ENCODE measurements at places on chromosomes 1 and 21. TPM values are rescaled to one million over a fixed set of nuclear protein-coding genes. Genes with fewer than 3 reads are reported as not detected.
A peak's percentile ranks its signal among the peaks of the same experiment; 100 is the strongest.

DNA sequence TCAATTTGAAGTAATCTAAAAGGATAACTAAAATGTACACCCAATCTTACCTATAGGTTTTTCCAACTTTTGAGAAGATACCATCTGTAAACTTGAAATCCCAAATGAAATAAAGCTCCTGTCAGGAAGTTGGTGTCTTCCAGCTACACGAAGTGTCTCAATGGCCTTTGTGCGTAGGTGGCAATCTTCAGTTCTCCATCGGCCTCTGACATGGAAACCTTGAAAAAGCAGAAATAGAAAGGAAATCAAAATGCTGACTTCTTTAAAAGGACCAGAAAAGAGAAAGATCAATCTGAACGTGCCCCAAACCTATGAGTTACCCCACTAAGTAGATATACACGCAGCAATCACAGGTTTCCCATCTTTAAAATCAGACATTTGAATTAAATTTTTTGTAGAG is 10.0 kb downstream of the MKNK1 start:
- DNase-seq, result no peak

GRCh38 chr21:46207920-46208591 is 20.5 kb downstream of the LSS start:
- no peak for DNase-seq

- no peak for DNase-seq
These were observed 6.1 kb upstream of the ETNK2 start for GRCh38 chr1:204157962-204158361.

DNA sequence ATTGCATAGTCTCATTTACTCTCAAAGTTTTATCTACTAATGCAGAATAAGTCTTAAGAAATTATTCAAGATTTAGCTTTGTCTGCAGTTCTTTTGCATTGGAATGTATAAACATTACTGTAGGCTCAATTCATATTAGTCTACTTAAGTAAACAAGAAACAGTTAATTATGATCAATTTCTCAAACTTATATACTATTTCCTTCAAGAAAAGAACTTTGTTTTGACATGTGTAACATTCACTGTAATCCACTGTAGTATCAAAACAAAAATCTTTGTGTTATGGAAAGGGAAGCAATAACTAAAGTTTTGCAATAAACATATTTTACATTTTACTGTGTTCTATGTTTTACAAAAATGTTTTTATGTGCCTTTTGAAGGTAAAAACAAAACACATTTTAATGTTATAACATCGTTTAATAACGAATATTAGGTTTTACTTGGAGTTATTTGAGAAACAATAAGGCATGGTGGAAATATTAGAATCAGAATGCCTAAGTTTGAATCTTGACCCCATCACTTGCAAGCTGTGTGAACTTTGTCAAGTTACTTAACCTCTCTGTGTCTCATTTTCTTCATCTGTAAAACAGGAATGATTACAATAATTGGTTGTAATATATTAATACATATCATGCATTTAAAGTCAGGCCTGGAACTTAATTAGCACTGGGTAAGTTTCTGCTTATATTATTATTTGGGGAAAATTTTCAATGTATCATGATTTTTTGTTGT is 77.0 kb upstream of the DPH5 start:
- peak; percentile 38 for DNase-seq

DNA sequence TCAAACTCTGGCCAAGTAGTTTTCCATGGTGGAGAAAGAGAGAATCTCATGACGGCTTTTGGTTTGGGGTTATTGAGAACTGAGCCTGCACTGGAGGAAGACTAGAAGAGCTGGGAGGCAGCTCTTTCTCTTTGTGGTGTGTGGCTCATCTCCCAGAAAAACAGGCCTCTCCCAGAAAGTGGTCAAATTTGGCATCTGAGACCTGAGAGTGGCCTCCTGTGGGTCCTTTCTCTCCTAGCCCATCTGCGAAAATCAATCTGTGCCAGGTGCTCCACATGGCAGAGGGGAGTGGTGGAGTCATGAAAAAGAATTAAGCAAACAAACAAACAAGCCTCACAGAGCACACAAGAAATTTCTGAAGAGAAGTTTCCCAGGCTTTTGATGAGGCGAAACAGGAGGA is 305.0 kb downstream of the ST6GALNAC3 start:
- DNase-seq, result no peak

TSTD1 gene
- polyA plus RNA-seq, result 37.2 TPM

GRCh38 chr1:87501738-87502137 is 173.1 kb downstream of the LMO4 start:
- DNase-seq, result no peak

PPIAL4G gene
- polyA plus RNA-seq, result 0.07 TPM

TRIM45 gene
- polyA plus RNA-seq, result 18.3 TPM

AADACL4 gene
- not detected for polyA plus RNA-seq

GRCh38 chr1:219235903-219236481 is 62.3 kb downstream of the LYPLAL1 start:
- DNase-seq, result no peak

- DNase-seq, result no peak
These were observed 21.1 kb downstream of the TTC13 start for GRCh38 chr1:230957580-230957989.

SERINC2 gene
- 9.4 TPM for polyA plus RNA-seq

GRCh38 chr1:49435291-49435690 is 588.5 kb downstream of the AGBL4 start:
- no peak for DNase-seq

GRIK3 gene
- 1.00 TPM for polyA plus RNA-seq

MTFR1L gene
- 71.4 TPM for polyA plus RNA-seq

ELAPOR1 gene
- 10.6 TPM for polyA plus RNA-seq

GRCh38 chr1:31064111-31064717 is 1.3 kb downstream of the PUM1 start:
- peak; percentile 31 for DNase-seq

GRCh38 chr1:202967684-202968281 is 726 bp upstream of the CYB5R1 start:
- peak; percentile 17 for DNase-seq

DNA sequence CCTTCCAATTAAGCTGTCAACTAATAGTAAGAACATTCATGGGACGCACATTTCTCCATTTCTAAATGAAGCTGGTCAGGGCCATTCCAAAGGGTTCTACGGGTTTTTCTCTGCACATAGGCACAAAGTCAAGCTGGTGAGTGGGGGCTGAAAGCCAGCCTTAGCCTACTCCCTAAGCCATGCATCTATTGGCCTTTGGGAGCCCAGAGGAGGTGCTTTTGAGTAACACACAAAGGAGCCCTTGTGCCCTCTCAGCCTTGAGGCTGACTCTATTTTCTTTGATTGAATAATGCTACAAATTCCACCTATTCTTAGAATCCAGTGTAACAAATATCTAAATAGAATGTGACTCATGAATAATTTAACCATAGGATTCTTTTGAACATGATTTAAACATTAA is 73.6 kb downstream of the RGS13 start:
- DNase-seq, result no peak

GRCh38 chr1:222592171-222592570 is 2.4 kb upstream of the TAF1A start:
- no peak for DNase-seq

CD52 gene
- polyA plus RNA-seq, result 7.0 TPM

- peak; percentile 59 for DNase-seq
These were observed 14.5 kb upstream of the C1orf141 start for GRCh38 chr1:67149179-67149770.

PADI2 gene
- polyA plus RNA-seq, result 6.4 TPM

KRTAP6-1 gene
- polyA plus RNA-seq, result not detected

DNA sequence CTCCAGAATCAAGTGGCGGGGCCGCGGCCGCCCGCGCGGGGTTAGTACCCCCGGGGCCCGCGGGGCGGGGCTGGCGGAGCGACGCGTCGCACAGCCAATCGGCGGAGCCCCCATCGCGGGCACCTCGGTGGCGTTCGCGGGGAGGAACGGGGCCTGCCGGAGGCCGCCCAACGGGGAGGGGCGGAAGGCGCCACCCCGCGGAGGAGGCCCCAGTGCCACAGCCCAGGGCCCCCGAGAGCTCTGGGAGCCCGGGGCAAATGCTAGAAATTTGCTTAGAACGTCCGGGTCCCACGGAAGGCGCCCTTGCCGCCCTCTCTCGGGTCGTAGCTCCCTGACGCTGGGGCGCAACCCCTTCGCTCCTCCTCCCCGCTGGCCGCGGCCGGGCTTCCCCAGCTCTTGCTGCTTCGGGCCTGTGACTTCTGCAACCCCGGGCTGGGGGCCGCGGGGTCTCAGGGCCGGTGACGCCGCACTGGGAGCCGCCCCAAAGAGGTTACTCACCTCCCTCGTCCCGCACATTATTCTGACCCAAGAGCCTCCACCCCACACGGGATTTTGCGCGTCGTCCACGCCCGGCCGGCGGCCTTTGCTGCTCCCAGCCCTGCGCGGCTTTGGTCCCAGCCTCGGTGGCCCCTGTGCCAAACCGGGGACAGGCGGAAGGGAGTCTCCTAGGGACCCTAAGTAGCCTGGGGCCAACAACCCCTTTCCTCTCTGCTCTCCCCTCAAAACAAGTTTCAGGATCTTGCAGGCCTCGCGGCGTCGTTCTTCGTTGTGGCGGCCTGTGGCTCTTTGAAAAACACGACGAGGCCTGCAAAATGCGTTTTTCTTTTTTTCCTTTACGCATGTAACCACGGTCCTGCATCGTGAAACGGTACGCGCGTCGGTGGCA is at the start of gene RUNX3:
Gene RUNX3 (minus strand): TSS at position 17 of the 886 bp plus-strand sequence. CDS start 408 bp downstream, outside the sequence.
- no peak for DNase-seq

- DNase-seq, result no peak
These were observed 26.4 kb upstream of the IFNAR2 start for GRCh38 chr21:33203371-33203724.

DNA sequence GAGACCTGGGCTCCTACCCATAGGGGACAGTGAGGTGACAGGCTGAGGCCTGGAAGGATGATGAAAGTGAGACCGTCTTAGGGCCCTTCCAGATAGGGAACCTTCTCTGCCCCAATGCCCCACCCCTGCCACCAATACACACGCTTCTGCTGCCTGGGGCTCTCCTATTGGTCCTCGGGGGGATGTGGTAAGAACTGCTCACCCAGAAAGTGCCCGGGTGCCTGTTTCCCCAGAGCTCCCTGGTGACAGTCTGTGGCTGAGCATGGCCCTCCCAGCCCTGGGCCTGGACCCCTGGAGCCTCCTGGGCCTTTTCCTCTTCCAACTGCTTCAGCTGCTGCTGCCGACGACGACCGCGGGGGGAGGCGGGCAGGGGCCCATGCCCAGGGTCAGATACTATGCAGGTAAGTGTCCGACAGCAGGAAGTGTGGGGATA is 948 bp downstream of the SEMA4A start:
- no peak for DNase-seq

DNA sequence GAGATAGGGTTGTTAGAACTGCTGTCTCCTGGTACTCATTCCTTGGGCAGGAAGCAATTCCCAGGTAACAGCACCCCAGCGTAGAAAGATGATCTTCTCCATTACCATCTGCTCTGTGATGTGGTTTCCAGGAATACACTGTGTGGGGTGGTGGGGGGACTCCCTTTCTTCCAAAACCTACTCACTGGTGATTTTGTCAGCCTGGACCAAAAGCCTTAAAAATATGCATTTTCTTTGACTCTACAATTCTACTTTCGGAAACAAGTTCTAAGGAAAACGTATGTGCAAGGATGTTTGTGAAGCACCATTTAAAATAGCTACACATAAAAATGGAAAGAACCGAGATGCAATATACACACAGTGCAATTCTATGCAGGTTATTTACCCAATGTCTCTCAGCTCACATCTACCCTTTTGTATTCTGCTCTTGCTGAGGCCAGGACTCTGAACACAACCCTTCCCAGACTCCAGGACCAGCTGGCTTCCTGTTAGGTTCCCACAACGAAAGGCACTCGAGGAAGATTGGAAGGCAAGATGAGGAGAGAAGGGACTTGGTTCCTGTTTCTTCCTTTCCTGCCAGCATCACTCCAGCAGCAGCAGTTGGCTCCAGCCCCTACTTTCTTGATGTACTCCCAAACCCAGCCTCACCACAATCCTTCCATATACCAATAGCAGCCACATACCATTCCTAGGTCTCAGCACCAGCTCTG is 33.0 kb upstream of the GJB5 start:
- DNase-seq, result no peak

PRAMEF25 gene
- polyA plus RNA-seq, result not detected

DNA sequence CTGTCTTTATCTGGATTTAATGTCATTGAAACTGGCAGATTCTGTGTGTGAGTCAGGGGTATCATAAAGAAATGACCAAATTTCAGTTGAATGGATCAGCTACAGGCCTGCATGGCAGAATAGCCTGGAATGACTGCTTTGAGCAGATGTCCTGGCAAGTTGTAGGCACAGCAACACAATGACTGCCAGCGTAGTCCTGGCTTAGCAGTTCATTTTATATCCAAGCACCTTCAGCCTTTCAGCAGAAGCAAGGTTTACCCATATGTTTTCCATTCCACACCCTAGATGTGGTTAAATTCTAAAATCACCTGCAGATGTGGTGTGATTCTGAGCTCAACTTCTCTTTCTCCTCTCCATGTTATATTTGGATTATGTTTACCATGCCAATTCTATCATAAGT is 22.3 kb upstream of the PTGFR start:
- no peak for DNase-seq

- no peak for DNase-seq
These were observed 69.6 kb downstream of the COLGALT2 start for GRCh38 chr1:183967914-183968313.

DNA sequence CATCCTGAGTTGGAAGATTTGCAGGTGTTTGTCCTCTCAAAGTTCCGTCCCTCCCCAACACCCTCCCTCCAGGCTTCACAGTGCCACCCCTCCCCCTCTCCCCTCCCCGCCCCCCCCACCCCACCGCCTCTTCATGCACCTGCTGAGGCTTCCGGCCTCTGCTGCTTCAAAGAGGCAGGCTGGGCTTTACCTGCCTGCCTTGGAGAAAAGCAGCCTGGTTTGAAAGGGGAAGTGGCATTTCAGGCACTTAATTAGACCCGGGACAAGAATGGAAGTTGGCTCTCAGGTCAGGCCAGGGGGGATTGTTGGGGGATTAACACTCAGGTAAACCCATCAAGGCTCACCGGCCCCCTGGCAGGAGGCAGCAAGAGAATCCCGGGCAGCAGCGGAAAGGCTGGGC is 21.1 kb downstream of the PAX7 start:
- no peak for DNase-seq

GRCh38 chr1:175062858-175063257 is 4.8 kb upstream of the TNN start:
- no peak for DNase-seq

GRCh38 chr1:233144434-233144833 is 151.1 kb downstream of the PCNX2 start:
- DNase-seq, result no peak

SLC6A9 gene
- polyA plus RNA-seq, result 11.3 TPM

GRCh38 chr1:3631320-3632260 is 6.8 kb downstream of the TPRG1L start:
- DNase-seq, result no peak

AGBL4 gene
- 0.76 TPM for polyA plus RNA-seq

DNA sequence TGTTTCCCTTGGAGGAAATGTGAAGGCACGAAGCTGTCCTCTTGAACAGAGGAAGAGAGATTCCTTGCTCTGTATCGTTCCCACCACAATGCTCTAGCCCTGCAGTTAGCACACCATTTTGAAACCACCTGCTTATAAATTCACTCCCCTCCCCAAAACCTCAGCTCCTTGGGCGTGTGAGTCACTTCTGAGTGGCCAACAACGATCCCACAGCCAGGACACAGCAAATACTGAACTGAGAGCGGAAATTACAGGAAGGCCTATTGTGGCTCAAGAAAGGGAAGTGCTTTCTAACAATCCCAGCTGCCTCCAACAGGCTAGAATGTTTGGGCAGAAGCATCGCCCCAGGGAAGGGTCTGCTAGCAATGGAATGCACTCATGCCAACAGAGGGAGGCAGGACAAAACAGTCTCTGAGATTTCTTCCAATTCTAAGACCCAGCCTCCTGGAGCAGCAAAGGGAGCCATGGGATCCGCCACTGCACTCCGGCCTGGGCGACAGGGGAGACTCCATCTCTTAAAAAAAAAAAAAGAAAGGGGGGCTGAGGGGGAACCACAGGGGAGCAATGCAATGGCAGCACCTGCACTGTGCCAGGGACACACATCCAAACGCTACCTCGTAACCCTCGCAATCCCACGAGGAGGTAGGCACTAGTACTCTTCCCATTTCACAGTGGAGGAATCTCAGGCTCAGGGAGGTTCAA is 1.9 kb downstream of the TMEM53 start:
- DNase-seq, result no peak

All from right lung (tissue), 10 donors.